ENCODE measurements at places on chromosomes 1 and 21. TPM values are rescaled to one million over a fixed set of nuclear protein-coding genes. Genes with fewer than 3 reads are reported as not detected.

Gene OR2T33
- total RNA-seq: not detected

- no peak for DNase-seq
Observed at GRCh38 chr1:154957091-154957657, 1.3 kb upstream of the PBXIP1 start.

DNA sequence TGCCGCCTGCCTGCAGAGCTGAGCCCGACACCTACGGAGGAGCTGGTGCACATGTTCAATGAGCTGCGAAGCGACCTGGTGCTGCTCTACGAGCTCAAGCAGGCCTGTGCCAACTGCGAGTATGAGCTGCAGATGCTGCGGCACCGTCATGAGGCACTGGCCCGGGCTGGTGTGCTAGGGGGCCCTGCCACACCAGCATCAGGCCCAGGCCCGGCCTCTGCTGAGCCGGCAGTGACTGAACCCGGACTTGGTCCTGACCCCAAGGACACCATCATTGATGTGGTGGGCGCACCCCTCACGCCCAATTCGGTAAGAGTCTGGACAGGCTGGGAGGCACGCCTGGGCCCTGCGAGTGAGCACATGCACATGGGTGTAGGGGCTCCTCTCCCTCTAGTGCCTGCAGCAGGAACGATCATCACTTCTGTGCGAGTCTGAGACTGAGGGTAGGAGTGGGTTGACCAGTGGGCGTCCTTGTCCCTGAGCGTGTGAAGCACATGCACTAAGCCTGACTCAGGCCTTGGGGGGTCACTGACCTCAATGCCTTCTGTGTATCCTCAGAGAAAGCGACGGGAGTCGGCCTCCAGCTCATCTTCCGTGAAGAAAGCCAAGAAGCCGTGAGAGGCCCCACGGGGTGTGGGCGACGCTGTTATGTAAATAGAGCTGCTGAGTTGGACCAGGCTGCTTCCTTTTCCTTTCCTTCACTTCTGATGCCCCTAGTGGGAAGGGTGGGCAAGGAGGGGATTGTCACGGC, 6.9 kb downstream of the DMAP1 start:
- no peak for DNase-seq

Gene LRRN2
- 2.5 TPM for total RNA-seq

Gene BSND
- not detected for total RNA-seq

- DNase-seq: no peak
Observed at GRCh38 chr1:116856312-116856711, 53.4 kb upstream of the PTGFRN start.

DNA sequence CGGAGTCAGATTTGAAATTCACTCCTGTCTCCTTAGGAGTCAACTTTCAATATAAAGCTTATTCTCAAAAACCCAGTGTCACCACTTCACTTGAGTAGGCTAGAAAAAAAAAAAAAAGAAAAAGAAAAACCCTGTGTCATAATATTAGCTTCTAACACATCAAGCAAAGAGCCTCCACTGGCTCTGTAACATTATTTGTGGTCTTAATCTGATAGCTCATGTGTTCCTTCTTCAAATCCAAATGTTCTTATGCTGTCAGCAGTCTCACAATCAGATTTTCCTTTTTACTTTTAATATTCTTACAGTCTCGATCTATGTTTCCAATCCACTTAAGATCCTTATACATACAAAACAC, 26.1 kb upstream of the PSMG1 start:
- DNase-seq: no peak

Gene S100A4
- 257 TPM for total RNA-seq

Gene EFNA1
- 63.7 TPM for total RNA-seq

Gene PLPP3
- 44.5 TPM for total RNA-seq

DNA sequence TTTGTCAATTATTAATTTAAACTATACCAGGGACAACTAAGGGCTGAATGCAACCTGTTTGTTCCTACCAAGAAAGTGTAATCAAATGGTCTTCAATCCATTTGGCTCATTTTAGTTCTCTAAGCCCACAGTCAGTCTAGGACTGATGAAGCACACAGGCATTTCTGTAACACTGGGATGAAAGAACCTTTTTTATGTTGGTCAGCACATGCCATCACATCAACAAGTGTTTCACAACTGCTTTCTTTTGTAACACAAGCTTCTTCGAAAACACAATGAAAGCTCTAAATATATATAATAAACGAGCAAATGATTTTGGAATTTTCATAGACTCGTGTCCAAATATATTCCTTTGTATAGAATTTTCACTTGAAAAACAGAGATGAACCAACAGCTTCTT, 28.8 kb downstream of the HEATR1 start:
- no peak for DNase-seq

DNA sequence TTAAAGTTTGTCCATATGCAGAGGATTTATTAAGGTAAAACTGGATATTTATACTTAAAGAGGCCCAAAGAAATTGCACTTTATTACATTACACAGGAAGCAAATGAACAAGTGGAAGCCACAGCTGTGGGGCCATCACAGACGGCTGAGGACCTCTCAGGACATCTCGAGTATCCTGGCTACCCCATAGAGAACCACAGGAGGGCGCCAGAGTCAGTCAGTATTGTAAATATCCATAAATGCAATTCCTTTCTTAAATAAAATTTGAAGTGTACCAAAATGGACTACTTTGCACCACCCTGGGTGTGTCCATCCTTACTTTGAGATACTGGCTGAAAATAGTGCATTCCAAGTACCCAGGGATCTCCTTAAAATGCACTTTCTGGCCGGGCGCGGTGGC, 257.2 kb downstream of the MRPL39 start:
- DNase-seq: no peak

Gene ANKRD65
- 18.4 TPM for total RNA-seq

DNA sequence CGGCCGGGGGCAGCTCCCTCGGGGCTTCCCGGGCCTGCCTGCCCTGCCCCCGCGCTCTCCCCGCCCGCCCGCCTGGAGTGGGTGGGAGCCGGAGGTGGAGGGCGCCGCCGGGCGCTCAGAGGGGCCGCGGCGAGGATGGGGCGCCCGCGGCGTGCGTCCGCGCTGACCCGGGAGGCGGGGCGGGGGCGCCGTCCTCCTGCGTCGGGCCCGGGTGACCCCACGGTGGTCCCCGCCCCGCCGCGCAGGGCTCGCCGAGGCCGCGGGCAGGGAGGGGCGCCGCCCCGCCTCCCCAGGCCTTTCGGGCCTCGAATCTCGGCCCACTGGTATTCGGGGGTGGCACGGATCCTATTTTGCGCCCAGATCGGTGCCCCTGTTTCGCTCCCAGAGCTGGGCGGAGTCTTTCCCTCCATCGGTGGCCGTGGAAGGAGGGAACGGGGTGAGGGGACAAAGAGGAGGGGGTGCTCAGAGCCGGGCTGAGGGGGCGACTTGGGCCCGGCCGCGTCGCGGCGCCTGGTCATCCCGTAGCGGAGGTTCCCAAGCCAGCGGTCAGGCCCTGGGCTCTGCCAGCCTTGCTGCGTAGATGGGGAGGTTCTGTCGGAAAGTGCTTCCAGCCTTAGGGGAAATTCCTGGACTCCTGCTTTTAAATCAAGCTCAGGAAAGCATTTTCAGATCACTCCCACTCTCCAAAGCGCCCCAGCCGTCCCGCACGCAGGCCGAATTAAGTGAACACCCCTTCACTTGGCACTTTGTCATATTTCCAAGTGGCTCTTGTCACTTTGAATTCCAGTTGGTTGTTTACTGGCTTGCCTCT, 545 bp downstream of the PATJ start:
- DNase-seq: peak; percentile 83

Gene ZNF648
- not detected for total RNA-seq

GRCh38 chr1:77803371-77803770, 23.9 kb downstream of the MIGA1 start:
- no peak for DNase-seq

Gene CD247
- 5.6 TPM for total RNA-seq

Gene IGSF21
- 1.2 TPM for total RNA-seq

Gene PLD5
- total RNA-seq: 0.55 TPM

- no peak for DNase-seq
Observed at GRCh38 chr1:219917281-219917680, 11.1 kb downstream of the SLC30A10 start.

Gene TAS1R1
- not detected for total RNA-seq

- peak; percentile 57 for DNase-seq
Observed at GRCh38 chr1:39159224-39160036, 45.1 kb upstream of the MACF1 start.

GRCh38 chr1:225654277-225654597, 1.3 kb upstream of the ENAH start:
- no peak for DNase-seq

DNA sequence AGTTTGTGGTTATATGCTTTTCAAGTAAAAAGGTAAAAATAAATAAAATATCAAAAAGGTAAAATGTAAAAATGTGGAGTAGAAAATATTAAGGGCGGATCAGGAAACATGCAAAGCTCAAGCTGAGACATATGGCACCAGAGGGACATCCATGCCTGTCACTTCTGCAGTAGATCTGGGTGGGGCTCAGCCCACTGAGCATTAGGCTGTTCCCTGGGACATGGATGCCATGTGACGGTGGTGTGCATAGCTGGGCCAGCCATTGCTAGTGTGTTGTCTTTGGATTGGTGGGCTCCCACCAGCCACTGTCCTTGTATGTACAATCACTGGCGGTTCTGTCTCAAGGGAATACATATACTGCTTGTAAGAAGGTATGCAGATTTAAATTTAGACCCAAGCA, 3.0 kb downstream of the TTC13 start:
- no peak for DNase-seq

DNA sequence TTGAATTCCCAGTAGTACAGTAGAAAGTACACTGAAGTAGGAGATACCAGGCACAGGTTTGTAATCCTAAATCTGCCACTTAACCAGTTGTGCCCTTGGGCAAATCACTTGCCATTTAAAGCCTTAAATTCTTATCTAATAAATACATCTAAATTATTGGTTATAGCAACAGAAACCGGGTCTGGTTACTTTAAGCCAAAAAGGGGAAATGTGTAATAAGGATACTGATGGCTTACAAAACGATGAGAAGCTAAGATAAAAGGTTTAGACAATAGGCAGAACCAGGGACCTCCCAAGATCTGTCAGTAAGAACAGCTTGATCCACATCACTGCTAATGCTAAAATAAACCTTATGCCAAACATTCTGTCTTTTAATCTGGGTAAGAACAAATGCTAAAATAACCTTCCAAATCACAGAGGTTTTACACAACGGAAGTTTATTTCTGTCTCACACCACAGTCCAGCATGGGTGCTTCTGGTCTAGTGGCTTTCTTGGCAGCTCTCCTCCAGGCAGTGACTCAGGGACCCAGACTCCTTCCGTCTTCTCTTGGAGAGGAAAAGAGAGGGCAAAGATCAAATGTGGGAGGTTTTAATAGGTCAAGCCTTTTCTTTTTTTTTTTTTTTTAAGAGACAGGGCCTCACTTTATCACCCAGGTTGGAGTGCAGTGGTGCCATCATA, 16.5 kb upstream of the ZMYM1 start:
- no peak for DNase-seq

DNA sequence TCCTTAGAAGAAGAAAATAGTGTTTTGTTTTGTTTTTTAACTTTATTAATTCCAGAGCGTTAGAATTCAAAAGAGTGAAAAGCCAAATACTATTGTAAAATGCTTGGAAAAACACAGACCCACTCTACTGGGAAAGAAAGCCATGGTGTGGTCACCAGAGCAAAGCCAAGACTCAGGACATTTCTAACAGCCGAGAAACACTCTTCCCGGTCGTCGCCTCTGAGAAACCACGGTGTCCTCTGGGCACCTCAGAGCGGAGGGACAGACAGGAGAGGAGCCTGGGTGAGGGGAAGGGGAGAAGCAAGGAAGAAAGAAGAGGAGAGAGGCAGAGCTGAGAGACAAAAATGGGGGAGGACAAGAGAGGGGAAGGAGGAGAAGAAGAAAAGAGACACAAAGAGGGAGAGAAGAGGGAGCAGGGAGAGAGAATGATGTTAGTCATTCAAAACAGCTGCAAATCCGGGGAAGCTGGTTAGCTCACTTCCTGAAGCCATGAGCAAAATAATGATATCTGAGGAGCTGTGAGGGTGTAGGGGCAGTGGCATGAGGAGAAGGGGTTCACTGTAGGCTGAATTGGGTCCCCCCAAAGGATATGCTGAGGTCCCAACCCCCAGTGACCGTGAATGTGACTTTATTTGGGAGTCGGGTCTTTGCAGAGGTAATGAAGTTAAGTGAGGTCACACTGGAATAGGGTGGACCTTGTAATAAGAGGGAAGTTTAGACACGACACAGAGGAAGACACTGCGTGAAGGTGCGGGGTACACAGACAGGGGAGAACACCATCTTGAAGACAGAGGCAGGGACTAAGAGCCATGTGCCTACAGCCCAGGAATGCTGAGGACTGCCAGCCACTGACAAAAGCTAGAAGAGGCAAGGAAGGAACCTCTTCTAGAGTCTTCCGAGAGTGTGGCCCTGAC, 58.2 kb upstream of the DMRTB1 start:
- no peak for DNase-seq

- DNase-seq: no peak
Observed at GRCh38 chr1:27716262-27716895, 9.4 kb upstream of the FAM76A start.

Gene ANGPTL3
- not detected for total RNA-seq

Gene HEYL
- total RNA-seq: 16.0 TPM

Gene AXDND1
- total RNA-seq: 0.58 TPM

GRCh38 chr1:54460351-54460750, 54.2 kb upstream of the SSBP3 start:
- no peak for DNase-seq

DNA sequence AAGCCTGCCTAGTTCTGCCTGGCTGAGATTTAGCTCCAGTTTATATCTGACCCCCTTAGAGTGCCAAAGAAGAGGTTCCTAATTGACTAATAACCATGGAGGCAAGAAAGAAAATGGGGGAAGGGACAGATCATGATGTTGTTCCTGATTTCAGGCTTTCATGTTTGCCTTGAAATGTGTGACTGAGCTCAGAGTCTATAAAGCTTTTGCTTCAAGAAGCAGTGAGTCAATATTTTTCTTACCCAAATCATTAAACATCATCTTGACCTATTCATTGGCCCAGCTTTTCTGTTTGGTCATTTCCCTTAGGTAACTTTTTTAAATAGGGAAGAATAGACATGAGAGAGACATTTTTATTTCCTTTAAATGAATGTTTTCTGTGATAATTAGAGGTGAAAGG, 55.9 kb downstream of the HHAT start:
- DNase-seq: no peak

Gene TDRD5
- total RNA-seq: 0.16 TPM

- DNase-seq: no peak
Observed at GRCh38 chr1:110280126-110280525, 59.1 kb upstream of the RBM15 start.
